ENCODE measurements at places on chromosomes 6 and 20. TPM values are rescaled to one million over a fixed set of nuclear protein-coding genes. Genes with fewer than 3 reads are reported as not detected.

- peak; percentile 73 for DNase-seq
- H3K27me3 ChIP-seq = no peaks in the 10 kb centered on the region
- H3K36me3 ChIP-seq = peaks cover 11% of the 10 kb centered on the region
Observed at GRCh38 chr6:43770372-43771209, 580 bp downstream of the VEGFA start.

GRCh38 chr20:56414842-56415765 is 3.0 kb downstream of the CASS4 start:
- no peak for DNase-seq
- no peak overlapping the region for H3K27ac ChIP-seq
- no peaks in the 10 kb centered on the region for H3K27me3 ChIP-seq
- no peaks in the 10 kb centered on the region for H3K36me3 ChIP-seq
- no peak overlapping the region for H3K4me3 ChIP-seq

DACT2 gene
- 21.1 TPM for total RNA-seq

- no peak for DNase-seq
- H3K4me3 ChIP-seq = no peak overlapping the region
- H3K27ac ChIP-seq = no peak overlapping the region
- H3K36me3 ChIP-seq = no peaks in the 10 kb centered on the region
- peaks cover 2% of the 10 kb centered on the region for H3K27me3 ChIP-seq
- H3K4me1 ChIP-seq = no peaks in the 10 kb centered on the region
Observed at GRCh38 chr20:53212018-53212417, 239.9 kb downstream of the TSHZ2 start.

GRCh38 chr20:25318471-25319240 is 70.8 kb downstream of the PYGB start:
- peak; percentile 21 for DNase-seq
- H3K27me3 ChIP-seq = no peaks in the 10 kb centered on the region
- H3K27ac ChIP-seq = no peak overlapping the region

GRCh38 chr6:96086745-96087144 is 71.0 kb downstream of the FUT9 start:
- no peaks in the 10 kb centered on the region for H3K4me1 ChIP-seq
- H3K27ac ChIP-seq = no peak overlapping the region

DNA sequence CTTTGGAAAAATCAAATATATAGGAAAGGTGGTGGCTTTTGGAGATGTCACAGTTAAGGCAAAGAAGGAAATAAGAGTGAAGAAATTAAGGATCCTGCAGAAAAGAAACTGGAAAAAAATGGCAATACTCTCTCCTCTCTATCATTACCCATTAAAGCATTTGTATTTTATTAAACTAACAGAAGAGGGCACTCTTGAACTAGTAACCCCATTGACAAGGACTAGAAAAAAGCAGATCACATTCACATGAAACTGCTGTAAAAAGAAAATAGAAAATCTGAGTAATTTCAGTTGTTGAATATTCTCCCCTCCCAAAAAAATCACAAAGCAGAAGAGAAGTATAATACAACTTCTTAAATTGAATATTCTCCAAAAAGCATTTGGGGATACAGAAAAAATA is 104.1 kb upstream of the SLC35B3 start:
- H3K4me1 ChIP-seq = no peaks in the 10 kb centered on the region
- no peak for DNase-seq

ADGRF4 gene
- 10.6 TPM for total RNA-seq

DNA sequence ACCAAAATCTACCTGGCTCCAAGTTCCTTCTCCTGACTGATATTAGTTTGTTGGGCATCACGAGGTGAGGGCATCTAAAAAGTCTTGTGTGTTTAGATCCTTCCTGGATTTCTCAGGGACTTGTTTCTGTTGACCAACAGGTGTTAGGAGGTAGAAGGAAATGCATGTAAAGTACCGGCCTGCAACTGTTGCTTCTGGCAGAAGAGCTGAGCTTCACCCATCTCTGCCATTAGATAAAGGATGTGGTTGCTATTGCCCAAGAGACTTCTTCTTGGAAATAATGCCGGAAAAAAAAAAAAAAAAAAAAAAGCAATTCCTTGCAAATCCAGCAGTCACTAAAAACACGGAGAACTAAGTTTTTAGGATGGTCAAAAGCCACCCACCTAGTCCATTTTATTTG is 303.1 kb downstream of the CDH26 start:
- no peaks in the 10 kb centered on the region for H3K4me1 ChIP-seq
- no peak for DNase-seq
- H3K36me3 ChIP-seq = no peaks in the 10 kb centered on the region
- H3K27me3 ChIP-seq = no peaks in the 10 kb centered on the region

NINL gene
- 11.2 TPM for total RNA-seq

LY86 gene
- total RNA-seq = not detected

Data from Caco-2 (cell line).